ENCODE measurements at places on chromosomes 1 and 21. TPM values are rescaled to one million over a fixed set of nuclear protein-coding genes. Genes with fewer than 3 reads are reported as not detected.

The KRTAP12-2 gene
- total RNA-seq: not detected

The CADM3 gene
- total RNA-seq: not detected

GRCh38 chr1:207454046-207454964 lies at the start of gene CR2:
TSS of gene CR2 (plus strand) at chr1:207454328. CDS start at chr1:207454419, 91 bp downstream.
- H3K36me3 ChIP-seq: no peaks in the 10 kb centered on the region
- H3K27ac ChIP-seq: no peak within 1 kb of the TSS
- H3K27me3 ChIP-seq: peaks cover 50% of the 10 kb centered on the region
- H3K4me1 ChIP-seq: peaks cover 10% of the 10 kb centered on the region
- DNase-seq: peak; percentile 21

- no peak for DNase-seq
- no peak overlapping the region for H3K27ac ChIP-seq
- no peaks in the 10 kb centered on the region for H3K4me1 ChIP-seq
- peaks cover 22% of the 10 kb centered on the region for H3K36me3 ChIP-seq
- H3K27me3 ChIP-seq: no peaks in the 10 kb centered on the region
- H3K4me3 ChIP-seq: no peak overlapping the region
Observed at GRCh38 chr1:50742523-50742922, 217.5 kb downstream of the FAF1 start.

- H3K27me3 ChIP-seq: peaks cover 18% of the 10 kb centered on the region
- H3K4me3 ChIP-seq: no peak overlapping the region
- DNase-seq: peak; percentile 66
- H3K27ac ChIP-seq: no peak overlapping the region
- no peaks in the 10 kb centered on the region for H3K36me3 ChIP-seq
- H3K4me1 ChIP-seq: no peaks in the 10 kb centered on the region
Observed at GRCh38 chr1:22976461-22977243, 4.0 kb upstream of the LACTBL1 start.

The RNF223 gene
- not detected for total RNA-seq

The RSPH1 gene
- total RNA-seq: not detected

DNA sequence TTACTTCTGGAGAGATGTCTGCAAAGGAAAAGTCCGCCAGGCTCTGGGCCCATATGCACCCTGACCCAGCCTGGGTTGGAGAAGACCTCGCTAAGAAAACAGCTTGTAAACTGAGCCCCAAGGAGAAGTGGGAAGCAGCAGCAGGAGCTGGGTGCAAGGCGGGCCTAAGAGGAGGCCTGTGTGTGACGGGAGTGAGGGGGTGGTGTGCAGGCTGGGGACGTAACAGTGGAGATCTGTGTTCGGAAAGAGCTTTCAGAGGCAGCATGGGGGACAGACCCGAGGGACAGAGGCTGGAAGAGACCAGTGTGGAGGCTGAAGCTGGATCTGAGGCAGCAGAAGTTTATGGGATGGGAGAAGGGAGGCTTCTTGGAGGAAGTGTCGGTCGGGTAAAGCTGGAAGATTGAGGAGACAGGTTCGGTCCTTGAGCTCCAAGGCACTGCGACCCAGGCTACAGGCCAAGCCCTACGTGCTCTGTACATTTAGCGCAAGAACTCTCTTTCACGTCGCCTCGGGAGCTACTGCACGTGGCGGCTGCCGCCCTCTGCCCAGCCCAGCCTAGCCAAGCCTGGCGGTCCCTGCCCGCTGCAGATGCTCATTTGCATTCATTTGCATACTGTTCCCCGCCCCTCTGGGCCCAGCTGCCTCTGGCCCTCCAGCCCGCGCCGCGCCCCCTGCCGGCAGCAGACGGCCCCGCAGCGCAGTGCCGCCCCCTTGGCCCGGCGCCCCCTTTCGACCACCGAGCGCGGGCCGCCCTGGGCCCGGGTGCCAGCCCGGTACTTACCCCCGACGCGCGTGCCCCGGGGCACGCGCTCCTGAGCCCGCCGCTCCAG lies 6.3 kb downstream of the HPCA start:
- H3K4me3 ChIP-seq: no peak overlapping the region
- peaks cover 53% of the 10 kb centered on the region for H3K27me3 ChIP-seq
- no peak for DNase-seq
- H3K36me3 ChIP-seq: no peaks in the 10 kb centered on the region

DNA sequence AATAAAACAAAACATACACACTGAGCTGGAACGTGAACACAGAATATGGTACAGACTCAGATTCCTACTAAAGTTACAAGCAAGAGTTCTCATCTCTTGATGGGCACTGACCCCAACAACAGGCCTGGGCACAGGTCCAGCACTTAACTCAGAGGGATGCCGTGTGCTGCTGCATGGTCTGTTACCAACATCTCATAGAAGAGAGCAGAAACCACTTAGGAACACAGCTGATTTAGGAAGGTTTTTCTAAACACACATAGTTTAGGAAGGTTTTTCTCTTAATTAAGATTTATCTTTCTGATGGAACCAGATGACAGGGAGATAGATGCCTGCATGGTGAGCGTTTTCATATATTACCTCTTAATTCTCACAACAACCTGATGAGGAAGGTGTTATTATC lies 1.5 kb downstream of the GCLM start:
- peaks cover 10% of the 10 kb centered on the region for H3K27me3 ChIP-seq
- peaks cover 15% of the 10 kb centered on the region for H3K36me3 ChIP-seq
- no peak overlapping the region for H3K27ac ChIP-seq
- H3K4me3 ChIP-seq: peak overlapping the region; percentile 69
- no peak for DNase-seq

DNA sequence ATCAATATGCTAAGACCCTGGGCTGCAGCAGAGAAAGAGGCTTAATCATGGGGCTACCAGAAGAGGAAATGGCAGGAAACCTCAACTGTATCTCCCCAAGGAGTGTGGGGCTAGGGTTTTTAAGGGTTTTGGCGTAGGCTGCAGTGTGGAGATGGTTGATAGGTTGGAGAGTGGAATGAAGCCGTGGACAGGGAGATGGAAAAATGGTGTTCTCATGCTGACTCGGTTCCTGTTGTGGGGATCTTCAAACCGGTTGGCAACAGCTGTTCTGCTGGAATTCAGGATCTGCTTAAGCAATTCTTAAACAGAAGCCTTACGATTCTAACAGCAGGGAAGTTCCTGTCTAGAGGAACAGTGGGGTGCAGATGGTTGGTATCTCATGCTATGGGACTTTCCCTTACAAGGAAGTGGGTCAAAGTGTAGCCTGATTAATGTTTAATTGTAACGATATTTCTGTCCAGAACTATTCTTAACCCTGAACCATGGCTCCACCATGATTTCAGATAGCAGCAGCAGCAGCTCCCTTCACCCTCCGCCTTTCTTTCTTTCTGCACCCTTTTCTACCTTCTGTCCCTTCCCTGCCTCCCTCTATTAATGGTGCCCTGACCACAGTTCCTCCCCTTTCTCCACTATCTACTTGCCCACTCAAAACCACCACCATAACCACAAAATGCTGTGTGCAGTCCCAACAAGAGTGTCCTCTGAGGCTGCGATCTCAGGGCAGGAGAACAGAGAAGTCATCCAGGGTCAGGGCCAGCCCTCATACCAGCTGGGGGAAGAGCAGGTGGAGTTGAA lies 30.8 kb downstream of the RSPH1 start:
- peaks cover 8% of the 10 kb centered on the region for H3K36me3 ChIP-seq
- no peak for DNase-seq
- no peak overlapping the region for H3K27ac ChIP-seq
- H3K4me1 ChIP-seq: peaks cover 66% of the 10 kb centered on the region
- H3K27me3 ChIP-seq: peaks cover 8% of the 10 kb centered on the region

The MPL gene
- not detected for total RNA-seq

GRCh38 chr1:240122639-240123613 lies 31.2 kb downstream of the FMN2 start:
- no peak for DNase-seq
- no peaks in the 10 kb centered on the region for H3K36me3 ChIP-seq
- H3K27me3 ChIP-seq: no peaks in the 10 kb centered on the region
- no peaks in the 10 kb centered on the region for H3K4me1 ChIP-seq
- no peak overlapping the region for H3K4me3 ChIP-seq

GRCh38 chr1:245317217-245317616 lies 162.4 kb downstream of the KIF26B start:
- H3K27me3 ChIP-seq: no peaks in the 10 kb centered on the region
- DNase-seq: no peak
- no peak overlapping the region for H3K27ac ChIP-seq
- H3K4me1 ChIP-seq: no peaks in the 10 kb centered on the region
- no peaks in the 10 kb centered on the region for H3K36me3 ChIP-seq
- H3K4me3 ChIP-seq: no peak overlapping the region

GRCh38 chr1:167110586-167110985 lies 16.7 kb downstream of the STYXL2 start:
- peaks cover 4% of the 10 kb centered on the region for H3K27me3 ChIP-seq
- H3K27ac ChIP-seq: peak overlapping the region; percentile 51
- peaks cover 5% of the 10 kb centered on the region for H3K36me3 ChIP-seq
- no peak overlapping the region for H3K4me3 ChIP-seq
- peak; percentile 56 for DNase-seq

GRCh38 chr1:174743654-174744561 lies 255.8 kb upstream of the CACYBP start:
- H3K4me3 ChIP-seq: no peak overlapping the region
- peaks cover 1% of the 10 kb centered on the region for H3K4me1 ChIP-seq
- H3K36me3 ChIP-seq: no peaks in the 10 kb centered on the region
- DNase-seq: no peak
- peaks cover 3% of the 10 kb centered on the region for H3K27me3 ChIP-seq
- H3K27ac ChIP-seq: no peak overlapping the region

- peak overlapping the region; percentile 98 for H3K4me3 ChIP-seq
- DNase-seq: no peak
- H3K36me3 ChIP-seq: peaks cover 35% of the 10 kb centered on the region
- no peaks in the 10 kb centered on the region for H3K27me3 ChIP-seq
Observed at GRCh38 chr21:31660259-31660565, 719 bp downstream of the SOD1 start.

DNA sequence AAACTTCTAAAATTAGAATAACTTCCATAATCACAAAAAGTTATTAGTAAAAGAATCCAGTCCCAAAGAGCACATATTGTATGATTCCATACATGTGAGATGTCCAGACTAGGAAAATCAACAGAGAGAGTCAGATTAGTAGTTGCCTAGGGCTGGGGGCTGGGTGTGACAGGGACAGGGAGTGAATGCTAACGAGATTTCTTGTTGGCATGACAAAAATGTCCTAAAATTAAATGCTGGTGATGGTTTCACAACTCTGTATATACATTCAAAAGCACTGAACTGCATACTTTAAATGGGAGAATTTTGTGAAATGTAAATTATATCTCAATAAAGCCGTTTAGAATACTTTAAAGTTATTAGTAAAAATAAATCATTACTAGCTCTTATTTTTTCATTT lies 92.2 kb downstream of the SLC44A5 start:
- DNase-seq: no peak
- H3K27me3 ChIP-seq: no peaks in the 10 kb centered on the region
- H3K27ac ChIP-seq: no peak overlapping the region
- no peak overlapping the region for H3K4me3 ChIP-seq

- DNase-seq: no peak
- H3K36me3 ChIP-seq: no peaks in the 10 kb centered on the region
- peaks cover 32% of the 10 kb centered on the region for H3K4me1 ChIP-seq
- peak overlapping the region; percentile 84 for H3K4me3 ChIP-seq
Observed at GRCh38 chr1:240611228-240611618, 732 bp downstream of the GREM2 start.

The HMCN1 gene
- 0.07 TPM for total RNA-seq

The ZNF593OS gene
- not detected for total RNA-seq

- DNase-seq: peak; percentile 12
- H3K4me3 ChIP-seq: no peak overlapping the region
- peaks cover 9% of the 10 kb centered on the region for H3K27me3 ChIP-seq
- H3K4me1 ChIP-seq: peaks cover 24% of the 10 kb centered on the region
Observed at GRCh38 chr1:221435504-221435904, 306.4 kb downstream of the DUSP10 start.

The VSIG8 gene
- total RNA-seq: not detected

The STMN1 gene
- 1,022 TPM for total RNA-seq

GRCh38 chr1:113031171-113031933 lies 41.6 kb upstream of the LRIG2 start:
- DNase-seq: no peak
- no peaks in the 10 kb centered on the region for H3K27me3 ChIP-seq
- no peak overlapping the region for H3K4me3 ChIP-seq
- H3K4me1 ChIP-seq: no peaks in the 10 kb centered on the region

The CFHR3 gene
- total RNA-seq: not detected

DNA sequence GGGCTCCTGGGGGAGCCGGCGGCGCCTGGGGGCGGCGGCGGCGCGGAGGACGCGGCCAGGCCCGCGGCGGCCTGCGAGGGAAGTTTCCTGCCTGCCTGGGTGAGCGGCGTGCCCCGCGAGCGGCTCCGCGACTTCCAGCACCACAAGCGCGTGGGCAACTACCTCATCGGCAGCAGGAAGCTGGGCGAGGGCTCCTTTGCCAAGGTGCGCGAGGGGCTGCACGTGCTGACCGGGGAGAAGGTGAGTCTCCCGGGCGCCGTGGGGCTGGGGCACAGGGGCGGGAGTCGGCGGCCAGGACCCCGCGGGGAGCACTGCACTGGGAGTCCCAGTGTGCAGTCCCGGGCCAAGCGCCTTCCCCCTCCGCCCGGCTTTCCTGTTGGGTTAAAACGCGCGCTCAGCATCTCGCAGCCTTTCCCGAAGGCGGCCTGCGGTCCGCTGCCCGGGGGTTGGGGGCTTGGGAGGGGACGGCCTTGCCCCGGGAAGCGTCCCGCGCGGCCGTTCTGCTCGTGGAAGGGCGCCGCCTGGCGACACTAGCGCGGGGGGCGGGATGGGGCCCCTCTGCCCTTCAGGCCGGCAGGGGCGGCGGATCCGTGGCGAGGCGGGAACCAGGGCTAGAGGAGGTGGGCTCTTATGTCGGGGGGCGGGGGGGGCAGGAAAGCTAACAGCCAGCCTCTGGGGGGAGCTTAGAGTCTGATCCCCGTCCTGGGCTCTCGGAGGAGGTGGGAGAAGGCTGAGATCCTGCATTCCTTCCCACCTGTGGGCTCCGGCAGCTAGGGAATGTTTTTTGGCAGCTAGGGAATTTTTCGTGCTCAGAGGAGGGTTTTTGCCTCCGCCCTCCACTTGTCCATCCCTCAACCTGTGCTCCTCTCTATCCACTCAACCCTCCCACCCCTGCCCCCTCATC lies 1.1 kb downstream of the HUNK start:
- H3K4me3 ChIP-seq: no peak overlapping the region
- peaks cover 8% of the 10 kb centered on the region for H3K4me1 ChIP-seq
- H3K27ac ChIP-seq: no peak overlapping the region
- H3K27me3 ChIP-seq: peaks cover 60% of the 10 kb centered on the region
- DNase-seq: peak; percentile 35

- H3K27me3 ChIP-seq: no peaks in the 10 kb centered on the region
- H3K4me1 ChIP-seq: no peaks in the 10 kb centered on the region
- H3K4me3 ChIP-seq: no peak overlapping the region
- no peak overlapping the region for H3K27ac ChIP-seq
- no peaks in the 10 kb centered on the region for H3K36me3 ChIP-seq
- DNase-seq: no peak
Observed at GRCh38 chr1:242743983-242744780, 219.7 kb upstream of the PLD5 start.
